ENCODE measurements at places on chromosomes 5 and 9.

- peak; percentile 33 for DNase-seq
Measured at GRCh38 chr9:136310273-136311030, 6.6 kb upstream of the CCDC187 start.

- no peak for DNase-seq
Measured at GRCh38 chr9:97651646-97652045, 18.0 kb downstream of the NCBP1 start.

DNA sequence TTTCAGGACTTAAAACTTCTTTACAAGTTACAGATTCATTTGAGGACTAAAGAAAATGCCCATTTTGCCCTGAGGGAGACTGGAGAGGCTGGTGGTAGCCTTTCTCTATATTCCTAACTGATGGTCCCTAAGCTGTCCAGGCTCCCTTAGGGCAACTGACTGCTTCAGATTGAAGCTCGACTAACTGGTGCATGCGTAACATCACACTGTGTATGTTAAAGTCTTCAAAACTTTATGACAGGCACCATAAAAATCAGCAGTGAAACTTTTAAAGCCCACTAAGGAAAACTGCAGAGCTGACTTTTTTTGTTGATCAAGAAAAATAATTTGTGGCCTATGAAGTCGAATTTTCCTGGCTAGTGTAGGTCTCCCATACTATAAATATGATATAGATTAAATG, 233.0 kb upstream of the RPS23 start:
- DNase-seq = no peak

- DNase-seq = peak; percentile 54
Measured at GRCh38 chr5:1312993-1313833, 18.3 kb upstream of the TERT start.
